ENCODE measurements at places on chromosomes 5 and 9.
A peak's percentile ranks its signal among the peaks of the same experiment; 100 is the strongest.

DNA sequence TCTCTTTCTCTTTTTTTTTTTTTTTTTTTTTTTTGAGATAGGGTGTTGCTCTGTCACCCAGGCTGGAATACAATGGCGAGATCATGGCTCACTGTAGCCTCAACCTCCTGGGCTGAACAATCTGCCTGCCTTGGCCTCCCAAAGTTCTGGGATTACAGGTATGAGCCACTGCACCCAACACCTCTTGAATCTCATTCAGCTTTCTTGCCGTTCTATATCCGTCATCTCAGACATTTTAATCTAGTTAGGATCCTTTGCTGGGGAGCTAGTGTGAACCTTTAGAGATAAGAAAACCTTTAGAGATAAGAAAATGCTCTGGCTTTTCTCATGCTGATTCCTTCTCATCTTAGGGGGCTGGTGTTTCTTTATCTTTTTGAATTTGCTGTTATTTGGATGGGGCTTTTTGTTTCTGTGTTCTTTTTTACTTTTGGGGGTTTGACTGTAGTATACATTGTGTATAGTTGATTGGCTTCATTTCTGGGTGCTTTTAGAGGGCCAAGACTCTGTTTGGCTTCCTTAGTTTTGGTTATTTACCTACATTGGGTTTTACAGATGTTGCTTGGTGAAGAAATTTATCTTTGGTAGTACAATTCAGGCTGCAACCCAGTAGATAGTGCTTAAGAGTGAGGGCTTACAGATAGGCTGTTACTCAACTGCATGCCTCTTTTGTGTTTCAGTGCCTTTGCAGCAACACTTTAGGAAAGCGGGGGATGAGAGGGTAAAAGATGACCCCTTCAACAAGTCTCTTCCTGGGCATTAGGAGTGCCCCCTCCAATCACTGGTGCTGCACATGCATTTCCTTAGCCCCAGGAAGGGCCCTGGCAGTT, 41.9 kb upstream of the SLC36A1 start:
- DNase-seq, result no peak

GRCh38 chr9:95129476-95130291, 187.8 kb downstream of the FANCC start:
- no peak for DNase-seq

GRCh38 chr9:30932226-30932625, 1452.2 kb upstream of the ACO1 start:
- no peak for DNase-seq

DNA sequence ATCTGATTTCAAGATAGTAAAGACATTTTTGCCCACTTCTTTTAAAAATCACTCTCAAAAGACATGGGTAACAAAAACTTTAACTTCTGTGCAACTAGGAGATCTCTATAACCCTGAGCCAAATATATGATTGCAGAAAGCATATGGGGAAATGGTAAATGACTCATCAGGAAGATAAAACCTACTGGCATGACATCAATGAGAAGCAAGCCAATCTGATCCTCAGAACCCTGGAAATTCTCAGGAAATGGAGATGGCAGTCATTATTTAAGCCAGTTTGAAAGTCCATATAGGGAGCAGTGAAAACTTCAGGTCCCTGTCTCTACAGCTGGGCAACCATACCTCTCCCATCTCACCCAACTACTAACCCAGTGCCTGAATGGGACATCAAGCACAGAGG, 249.7 kb upstream of the NREP start:
- DNase-seq, result no peak

DNA sequence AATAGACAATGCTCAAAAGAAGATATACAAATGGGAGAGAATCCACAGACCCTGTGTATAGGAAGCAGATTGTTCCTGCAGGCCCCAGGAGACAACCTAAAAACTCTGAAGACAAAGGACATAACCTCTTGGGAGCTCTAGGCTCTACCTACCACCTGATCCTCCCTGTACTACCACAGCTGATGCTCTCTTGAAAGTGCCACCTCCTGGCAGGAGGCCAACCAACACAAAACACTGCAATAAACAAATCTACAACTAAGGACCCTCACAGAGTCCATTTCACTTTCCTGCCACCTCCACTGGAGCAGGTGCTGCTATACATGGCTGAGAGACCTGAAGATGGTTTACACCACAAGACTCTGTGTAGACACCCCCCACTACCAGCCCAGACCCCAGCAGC, 49.0 kb downstream of the STARD4 start:
- DNase-seq, result no peak

- no peak for DNase-seq
Observed at GRCh38 chr9:116795821-116796220, 108.7 kb downstream of the TRIM32 start.

DNA sequence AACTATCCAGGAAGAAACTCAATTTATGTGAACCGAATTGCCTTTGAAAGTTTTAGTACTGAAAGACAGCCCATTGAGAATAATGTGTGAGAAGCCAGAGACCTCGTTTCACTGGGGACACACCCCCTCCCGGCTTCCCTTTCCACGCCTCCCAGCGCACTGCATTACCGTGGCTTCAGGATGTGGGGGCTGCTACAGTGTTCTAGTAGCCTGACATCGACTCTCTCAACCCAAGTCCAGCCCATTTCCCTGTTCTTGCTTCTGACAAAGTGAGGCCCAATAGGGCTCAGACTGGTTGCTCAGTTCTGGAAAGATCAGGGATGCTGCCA, 3.5 kb downstream of the PAX5 start:
- no peak for DNase-seq

- no peak for DNase-seq
Observed at GRCh38 chr5:78562001-78562400, 86.6 kb downstream of the LHFPL2 start.

GRCh38 chr9:89109666-89110065, 69.0 kb downstream of the SHC3 start:
- DNase-seq, result no peak

GRCh38 chr9:100216178-100216787, 117.2 kb downstream of the INVS start:
- DNase-seq, result peak; percentile 34

DNA sequence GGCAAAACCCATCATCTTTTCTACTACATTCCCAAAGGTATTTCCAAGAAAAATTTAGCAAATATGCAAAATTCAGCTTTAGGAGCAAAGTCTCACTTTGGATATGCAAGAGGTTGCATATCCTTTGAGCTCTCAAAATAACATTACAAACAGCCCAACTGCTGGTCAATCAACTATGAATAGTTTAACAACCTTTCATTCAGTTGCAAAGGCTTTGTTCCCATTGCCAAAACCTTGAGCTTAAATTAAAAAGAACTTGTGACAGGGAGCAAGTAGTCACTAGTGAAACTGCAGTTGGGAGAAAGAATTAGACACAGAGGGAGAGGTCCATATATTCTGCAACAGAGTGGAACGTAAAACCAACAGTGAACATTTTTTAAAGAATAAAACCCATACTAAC, 8.8 kb downstream of the ZNF608 start:
- DNase-seq, result no peak

DNA sequence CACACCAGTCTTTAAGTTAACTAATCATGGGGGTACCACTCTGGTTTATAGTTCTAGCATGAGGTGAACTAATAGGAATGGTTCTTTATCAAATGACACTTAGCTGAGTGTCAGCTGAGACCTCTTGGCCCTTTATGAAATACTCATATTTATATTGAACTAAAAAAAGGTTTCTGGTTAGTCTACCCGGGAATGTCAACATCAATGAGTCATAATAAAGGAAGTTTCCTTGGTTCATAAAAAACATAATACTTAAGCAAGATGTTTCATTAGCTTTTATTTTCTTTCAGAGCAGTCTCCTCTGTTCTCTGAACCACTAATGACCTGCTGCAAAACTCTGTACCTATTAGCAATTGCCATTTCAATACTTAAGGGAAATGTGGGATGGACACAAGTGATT, 13.7 kb downstream of the DAB2 start:
- DNase-seq, result no peak

DNA sequence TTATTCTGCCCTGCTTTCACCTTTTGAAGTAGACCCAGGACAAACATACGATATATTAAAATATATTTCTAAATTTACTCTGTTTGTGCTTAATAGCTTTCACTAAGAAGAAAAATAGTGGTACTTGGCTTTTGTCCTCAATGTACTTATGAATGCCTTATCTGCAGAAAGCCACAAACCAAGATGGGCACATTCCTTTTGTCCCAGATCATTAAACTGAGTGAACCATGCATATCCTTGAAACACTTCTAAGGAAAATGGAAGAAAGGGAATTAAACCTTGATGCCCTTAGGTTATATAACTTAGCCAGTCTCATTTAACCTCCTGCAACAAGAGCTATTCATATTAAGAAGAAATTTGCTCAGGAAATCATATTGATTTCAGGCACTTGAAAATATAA, 553.8 kb upstream of the CDH9 start:
- no peak for DNase-seq

DNA sequence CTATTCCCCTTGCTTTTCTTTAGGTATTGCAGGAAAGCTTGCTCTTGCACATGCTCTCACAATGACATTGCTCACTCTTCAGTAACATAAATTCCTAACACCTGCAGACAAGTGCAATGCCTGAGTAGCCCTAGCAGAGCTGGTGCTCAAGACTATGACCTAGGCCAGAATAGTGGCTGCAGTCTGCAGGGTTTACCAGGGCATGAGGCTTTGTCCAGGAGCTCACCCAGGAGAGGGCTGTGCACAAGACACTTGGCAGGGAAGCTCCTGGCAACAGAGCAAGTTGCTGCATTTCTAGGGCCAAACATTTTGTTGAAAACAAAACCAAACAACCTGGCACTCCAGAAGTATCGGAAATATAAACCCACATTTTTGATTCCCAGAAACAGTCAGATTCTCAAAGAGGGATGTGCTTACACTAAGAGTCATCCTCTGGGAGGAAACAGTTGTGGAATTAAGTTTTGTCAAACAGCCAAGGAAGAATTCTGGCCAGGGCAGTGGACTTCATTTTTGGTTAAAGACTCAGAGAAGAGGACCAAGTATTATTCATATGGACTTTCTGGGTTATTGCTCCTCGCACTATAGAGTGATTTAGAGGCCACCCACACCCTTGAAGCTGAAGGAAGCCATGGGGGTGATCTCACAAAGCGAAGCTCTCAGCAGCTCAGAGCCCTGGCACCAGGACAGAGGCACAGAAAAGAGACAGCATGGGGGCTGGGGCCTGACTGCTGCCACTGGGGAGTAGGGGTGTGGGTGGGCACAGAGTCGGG, 44.9 kb downstream of the MACROH2A1 start:
- no peak for DNase-seq

DNA sequence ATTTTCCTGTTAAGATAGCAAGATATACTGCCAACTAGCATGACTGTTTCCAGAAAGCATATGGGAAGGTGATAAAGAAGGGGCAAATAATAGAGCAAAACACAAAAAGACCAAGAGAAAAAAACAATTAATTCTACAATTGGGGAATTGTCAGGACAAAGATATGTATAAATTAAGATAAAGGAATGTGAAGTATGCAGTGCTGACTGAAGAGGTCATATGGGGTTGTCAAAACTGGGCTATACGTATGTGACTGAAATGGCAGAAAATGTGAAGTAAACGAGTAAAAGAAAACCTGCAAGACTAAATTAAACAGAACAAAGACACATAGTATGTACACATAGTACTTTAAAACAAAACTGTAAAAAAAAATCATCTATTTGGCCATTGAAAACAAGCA, 222.3 kb downstream of the ARL15 start:
- DNase-seq, result no peak

GRCh38 chr9:125479846-125480615, 218.4 kb downstream of the GAPVD1 start:
- DNase-seq, result no peak

DNA sequence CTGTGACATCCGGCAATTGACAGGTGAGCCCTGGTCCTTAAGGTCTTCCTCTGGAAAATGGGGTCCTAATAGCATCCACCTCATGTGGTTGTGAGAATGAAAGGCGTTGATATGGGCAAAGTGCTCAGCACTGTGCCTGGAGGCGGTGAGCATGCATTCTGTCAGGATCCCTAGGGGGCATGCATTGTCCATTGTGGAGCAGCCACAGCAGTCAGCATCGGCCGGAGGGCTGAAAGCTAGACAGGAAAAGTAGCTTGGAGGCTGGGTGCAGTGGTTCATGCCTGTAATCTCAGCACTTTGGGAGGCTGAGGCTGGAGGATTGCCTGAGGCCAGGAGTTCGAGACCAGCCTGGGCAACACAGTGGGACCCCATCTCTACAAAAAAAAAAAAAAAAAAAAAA, 122.2 kb downstream of the LHX2 start:
- DNase-seq, result no peak

GRCh38 chr5:159343295-159344094, 13.2 kb upstream of the IL12B start:
- no peak for DNase-seq

DNA sequence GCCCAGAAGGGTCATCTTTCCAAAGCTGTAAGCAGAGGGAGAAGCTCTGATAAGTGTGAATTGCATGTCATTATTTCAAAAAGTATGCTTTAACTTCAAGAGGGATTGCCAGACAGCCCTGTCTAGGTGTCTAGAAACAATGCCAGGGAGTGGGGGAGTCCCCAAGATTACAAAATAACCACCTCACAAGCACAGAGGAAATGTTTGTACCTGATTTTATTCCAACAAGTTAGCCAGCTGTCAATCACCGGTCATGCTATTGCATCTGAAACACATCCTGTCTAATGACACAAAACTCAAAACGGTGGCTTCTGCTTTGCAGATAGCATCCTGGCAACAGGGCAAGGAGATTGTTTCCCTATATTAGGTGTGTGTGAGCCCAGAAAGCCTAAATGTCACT, 154.2 kb upstream of the WWC1 start:
- no peak for DNase-seq

DNA sequence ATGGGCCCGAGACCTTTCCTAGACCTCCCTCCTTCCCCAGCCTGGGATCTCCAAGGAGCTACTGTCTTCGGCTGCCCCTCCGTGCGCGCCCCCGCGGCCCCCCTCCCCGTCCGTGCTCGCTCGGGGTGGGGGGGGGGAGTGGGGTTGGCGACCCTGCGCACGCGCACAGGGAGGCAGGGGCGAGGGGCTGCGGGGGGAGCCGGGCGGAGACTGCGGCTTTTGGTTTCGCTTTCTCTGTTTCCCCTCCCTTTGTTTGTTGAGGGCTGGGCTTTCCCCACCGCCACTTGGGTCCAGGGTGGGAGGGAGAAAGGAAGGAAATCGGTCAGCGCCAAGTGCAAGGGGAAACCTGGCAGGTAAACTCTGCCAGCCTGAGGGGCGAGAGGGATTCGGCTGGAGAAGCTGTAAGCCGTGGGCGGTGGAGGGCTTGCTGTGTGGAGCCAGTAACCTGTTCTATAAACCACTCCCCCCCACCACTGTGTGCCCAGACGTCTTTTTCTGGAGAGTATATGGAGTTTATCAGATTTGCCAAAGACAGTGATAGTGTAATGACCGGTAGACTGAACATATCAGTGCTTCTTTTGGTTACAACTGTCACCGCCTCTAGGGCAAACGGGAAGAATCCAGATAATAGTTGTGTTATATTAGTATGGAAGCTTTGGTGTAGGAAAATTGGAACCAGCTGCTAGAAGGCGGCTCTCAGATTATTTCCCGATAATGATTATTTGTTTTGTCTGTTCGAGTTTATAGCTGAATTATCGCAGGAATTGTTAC, 684 bp downstream of the DNAJA1 start:
- DNase-seq, result peak; percentile 68

DNA sequence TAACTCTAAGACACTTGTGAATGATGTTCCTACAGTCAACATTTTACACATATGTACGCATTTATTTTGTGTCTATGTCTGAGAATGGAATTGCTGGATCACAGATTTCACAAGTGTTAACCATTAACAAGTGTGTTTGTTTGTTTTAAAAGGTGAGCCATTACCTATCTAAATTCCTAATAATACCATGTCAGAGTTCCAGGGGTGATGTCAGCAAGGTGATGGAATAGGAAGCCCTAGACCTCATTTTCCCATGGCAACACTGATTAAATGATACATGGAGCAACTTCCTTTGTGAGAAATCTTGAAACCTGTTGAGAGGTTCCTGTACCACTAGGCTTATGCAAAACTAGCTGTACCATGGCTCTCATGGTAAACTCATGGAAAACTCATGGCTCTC, 309.7 kb downstream of the CYLC2 start:
- no peak for DNase-seq

Measured in stimulated activated CD4-positive, alpha-beta T cell treated with anti-CD3 and anti-CD28 coated beads, Interleukin-1b, Interleukin-23, amount 100 ng/mL, for 4 hours (primary cell).